Anterior cingulate cortex (tissue), 58 donors: ENCODE measurements at places on chromosomes 1 and 21.
A peak's percentile ranks its signal among the peaks of the same experiment; 100 is the strongest.

DNA sequence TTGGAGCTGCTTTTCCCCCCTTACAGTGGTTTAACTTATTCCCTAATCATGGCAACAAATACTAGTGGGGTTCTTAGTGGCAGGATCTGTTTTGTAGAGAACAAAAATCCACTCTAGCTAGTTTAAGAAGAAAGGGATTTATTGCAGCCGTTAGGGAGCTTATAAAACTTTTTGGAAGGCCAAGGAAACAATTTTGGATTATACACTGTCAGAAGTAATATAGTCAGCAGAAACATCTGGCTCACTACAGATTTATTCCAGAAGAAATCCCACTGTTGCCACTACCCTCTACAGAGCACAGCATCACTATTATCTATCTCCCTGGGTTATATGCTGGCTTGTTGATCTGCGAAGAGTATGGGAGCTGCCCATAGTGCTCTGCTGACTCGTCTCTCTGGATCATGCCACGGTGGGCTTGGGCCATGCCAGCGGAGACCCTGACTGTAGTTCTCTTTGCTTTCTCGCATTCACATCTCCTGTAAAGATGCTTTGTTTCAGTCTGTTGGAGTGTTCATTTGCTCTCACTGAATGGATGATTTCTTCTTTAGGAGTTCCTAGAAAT, 107.5 kb downstream of the ODF2L start:
- DNase-seq, result no peak

- DNase-seq, result no peak
Measured at GRCh38 chr1:171372418-171373084, 58.6 kb downstream of the FMO4 start.

DNA sequence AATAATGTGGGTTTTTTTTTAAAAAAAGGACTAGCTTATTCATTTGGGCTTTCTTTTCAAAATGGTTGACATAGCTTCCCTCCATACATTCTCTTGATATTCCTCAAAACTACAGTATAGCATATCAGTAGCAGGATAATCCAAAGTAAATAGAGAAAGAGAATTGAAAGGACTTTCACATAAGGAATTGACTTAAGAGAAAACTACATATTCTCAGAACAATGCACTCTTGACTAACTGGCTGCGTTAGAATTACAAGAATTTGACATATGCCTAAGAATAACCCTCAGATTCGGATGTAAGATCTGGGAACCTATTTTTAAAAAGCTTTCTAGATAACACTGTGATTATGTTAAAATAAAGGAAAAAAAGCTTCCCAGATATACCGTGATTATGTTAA, 3.1 kb downstream of the PRKAB2 start:
- no peak for DNase-seq

- DNase-seq, result no peak
Measured at GRCh38 chr21:42081138-42081537, 10.0 kb downstream of the UMODL1 start.

DNA sequence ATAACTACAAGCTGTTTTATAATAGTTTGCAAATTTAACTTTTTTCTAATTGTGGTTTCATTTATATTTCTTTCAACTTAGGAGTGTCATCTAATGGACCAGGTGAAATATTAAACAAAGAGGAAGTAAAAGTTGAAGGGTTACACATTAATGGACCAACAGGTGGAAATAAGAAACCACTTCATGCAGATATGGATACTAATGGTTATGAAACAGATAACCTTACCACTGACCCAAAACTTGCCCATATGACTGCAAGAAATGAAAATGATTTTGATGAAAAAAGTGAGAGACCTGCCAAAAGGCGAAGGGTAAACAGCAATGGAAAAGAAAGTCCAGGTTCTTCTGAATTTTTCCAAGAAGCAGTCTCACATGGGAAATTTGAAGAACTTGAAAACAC, 59.7 kb downstream of the MIER1 start:
- DNase-seq, result no peak

DNA sequence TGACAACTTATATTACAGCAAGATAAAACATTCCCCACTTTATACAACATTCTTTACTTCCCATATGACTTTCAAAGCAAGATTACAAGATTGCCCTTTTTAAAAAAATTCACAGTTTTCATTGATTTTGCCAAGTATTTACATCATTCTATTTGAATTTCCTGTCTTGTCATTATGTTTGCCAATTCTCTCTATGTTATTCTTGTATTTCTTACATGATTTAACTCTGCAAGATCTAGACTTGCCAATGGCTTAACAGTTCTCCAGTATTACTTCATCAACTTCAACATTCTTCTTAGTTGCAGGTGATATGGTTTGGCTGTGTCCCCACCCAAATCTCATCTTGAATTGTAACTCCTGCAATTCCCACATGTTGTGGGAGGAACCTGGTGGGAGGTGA, 31.6 kb downstream of the FMO4 start:
- no peak for DNase-seq

GRCh38 chr1:238312969-238313368, 422.2 kb upstream of the ZP4 start:
- no peak for DNase-seq

DNA sequence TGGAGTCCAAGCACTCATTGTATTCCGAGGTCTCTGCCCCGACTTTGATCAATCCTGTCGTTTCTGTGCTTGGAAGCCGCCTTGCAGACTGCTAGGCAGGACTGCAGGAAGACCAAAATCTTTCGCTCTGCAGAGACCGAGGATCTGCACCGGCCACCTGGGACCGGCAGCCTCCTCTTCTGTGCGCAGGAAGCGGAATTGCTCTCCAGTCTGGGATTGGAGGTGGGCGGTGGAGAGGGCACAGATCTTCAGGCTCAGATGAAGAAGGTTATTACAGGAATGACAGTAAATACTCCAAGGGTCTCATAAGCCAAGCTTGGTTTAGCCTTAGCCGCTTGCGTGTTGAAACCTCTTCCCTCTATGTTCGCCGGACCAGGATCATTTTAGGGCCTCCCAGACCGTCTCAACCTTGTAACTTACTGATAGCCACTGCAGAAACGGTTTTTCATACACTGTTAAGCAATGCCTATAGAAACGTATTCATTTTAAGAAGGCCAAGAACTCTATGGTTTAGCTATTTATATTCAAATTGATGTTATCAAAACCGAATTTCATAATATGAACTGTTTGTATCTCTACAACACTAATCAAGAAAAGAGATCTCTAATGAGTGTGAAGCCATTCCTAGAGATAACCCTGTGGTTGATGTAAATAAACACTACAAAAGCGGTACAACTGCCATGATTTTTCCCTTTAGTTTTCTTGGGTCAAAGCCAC, 1.1 kb downstream of the MIA3 start:
- DNase-seq, result no peak

- no peak for DNase-seq
Measured at GRCh38 chr21:15042531-15042930, 22.3 kb downstream of the NRIP1 start.

DNA sequence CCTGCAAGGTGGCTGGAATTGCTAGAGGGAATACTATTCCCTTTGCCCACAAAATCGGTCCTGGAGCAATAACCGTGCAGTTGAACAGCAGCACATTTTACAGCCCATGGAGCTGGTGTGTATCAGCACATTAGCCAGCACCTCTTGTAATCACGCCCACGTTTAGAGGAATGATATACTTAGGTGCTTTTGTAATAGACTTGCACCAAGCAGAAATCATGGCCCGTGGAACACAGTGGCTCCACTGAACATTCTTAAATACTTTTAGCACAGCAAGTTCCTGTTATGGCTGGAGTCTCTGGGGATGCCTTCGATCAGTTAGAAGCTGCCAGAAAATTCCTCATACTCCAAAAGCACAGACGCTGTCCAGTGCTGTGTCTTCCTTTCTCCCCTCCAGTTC, 218.1 kb upstream of the FAM78B start:
- no peak for DNase-seq

GRCh38 chr1:8497210-8497819, 179.4 kb downstream of the SLC45A1 start:
- no peak for DNase-seq

GRCh38 chr1:186420923-186421322, 40.0 kb downstream of the PDC start:
- no peak for DNase-seq

DNA sequence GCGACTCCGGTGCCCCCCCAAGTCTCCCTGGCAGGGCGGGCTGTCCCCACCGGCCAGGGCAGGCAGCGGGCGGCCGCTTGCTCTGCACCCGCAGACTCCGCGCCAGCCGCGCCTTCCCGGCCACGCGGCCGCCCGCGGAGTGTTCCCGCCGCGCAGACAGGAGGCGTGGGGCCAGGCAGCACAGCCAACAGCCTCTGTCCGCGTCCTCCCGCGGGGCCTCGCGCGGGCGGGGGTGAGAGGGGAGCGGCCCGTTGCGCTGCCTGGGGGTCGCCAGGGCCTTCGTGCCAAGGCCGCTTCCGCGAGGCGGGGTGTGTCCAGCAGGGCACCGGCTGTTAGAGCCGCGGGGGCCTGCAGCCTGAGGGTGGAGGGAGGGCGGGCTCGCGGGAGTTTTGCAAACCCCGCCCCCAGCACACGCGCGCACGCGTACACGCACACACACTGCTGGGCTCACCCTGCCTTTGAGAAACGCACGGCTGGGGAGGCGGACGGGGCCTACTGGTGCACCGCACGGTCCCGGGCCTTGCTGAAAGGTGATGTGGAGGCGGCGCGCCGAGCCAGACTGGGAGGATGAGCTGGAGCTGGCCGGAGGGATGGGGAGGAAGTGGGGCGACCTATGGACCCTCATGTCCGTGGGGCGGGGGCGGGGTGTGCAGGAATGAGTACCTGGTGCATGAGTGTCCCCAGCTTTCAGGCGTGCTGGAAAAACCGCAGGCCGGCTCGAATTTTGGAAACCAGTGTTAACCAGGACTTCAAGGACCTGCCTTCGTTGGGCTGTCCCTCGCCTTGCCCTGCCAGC, 41.5 kb downstream of the KIAA1614 start:
- DNase-seq, result peak; percentile 60

DNA sequence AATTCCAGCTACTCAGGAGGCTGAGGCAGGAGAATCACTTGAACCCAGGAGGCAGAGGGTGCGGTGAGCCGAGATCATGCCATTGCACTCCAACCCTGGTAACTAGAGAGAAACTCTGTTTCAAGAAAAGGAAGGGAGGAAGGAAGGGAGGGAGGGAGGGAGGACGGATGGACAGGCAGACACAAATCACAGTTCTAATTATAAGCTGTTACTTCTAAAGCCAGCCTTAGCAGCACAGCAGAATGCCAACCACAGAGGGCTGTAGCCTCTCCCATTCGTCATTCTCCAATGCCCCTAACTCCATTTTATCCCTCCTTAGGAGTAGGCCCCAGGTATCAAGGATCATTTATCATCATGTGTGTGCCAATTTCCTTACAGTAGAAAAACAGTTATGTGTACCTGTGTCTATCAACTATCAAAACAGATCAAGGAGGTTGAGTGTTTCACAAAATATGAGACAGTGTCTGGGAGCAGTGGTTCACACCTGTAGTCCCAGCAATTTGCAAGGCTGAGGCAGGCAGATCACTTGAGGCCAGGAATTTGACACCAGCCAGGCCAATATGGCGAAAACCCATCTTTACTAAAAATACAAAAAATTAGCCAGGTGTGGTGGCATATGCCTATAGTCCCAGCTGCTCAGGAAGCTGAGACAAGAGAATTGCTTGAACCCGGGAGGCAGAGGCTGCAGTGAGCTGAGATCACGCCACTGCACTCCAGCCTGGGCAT, 19.1 kb downstream of the USP48 start:
- DNase-seq, result no peak

- DNase-seq, result no peak
Measured at GRCh38 chr1:14292520-14292919, 306.0 kb upstream of the KAZN start.

GRCh38 chr1:160706526-160707235, 4.9 kb downstream of the CD48 start:
- DNase-seq, result no peak

DNA sequence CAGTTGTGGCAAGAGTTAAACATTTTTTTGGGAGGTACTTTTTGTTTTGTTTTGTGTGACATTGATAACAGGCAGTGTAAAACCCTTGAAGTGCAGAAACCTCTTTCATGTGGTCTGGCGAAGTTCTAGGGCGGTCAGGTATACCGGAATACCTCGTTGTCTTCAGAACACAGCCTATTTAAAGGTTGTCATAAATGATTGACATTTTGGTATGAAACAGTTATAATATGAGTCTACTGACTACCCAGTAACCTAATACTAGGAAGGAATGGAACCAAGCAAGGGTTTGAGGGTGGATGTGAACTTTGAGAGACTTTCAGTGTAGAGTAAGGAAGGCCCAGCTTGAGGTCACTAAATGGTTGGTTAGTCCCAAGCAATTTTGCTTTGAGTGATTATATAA, 40.5 kb downstream of the PATJ start:
- no peak for DNase-seq

GRCh38 chr1:92927870-92928269, 33.4 kb downstream of the DIPK1A start:
- DNase-seq, result no peak

DNA sequence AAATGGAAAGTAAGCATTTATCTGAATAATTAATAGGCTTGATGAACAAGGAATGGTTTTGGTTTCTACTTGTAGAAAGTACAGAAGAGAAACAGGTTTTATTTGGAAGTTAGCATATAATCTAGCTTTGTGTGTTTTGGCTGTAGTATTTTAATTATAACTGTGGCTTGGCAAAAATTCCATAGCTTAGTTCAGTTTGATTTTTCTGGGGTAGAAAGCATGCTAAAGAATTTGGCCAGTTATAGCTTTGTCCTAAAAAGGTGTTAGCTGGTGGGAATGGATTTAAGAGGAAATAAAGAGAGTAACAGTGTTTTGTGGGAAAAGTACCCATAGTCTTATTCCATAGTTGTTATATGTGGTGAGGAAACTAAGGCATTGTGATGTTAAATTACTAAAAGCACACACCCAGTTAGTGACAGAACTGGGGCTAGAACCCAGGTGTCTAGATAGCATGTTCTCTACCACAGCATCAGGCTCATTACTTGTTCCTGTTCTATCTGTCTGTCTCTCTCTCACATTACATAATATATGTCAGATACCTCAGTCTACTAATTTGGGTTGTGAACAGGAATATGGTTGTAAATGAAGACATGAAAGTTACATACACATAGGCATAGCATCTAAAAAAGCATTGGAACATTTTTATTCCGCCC, 55.0 kb downstream of the MPZL1 start:
- DNase-seq, result no peak
